ENCODE measurements at places on chromosomes 2 and 18.

GRCh38 chr2:84460670-84461069 is 1.6 kb upstream of the SUCLG1 start:
- no peak for DNase-seq

DNA sequence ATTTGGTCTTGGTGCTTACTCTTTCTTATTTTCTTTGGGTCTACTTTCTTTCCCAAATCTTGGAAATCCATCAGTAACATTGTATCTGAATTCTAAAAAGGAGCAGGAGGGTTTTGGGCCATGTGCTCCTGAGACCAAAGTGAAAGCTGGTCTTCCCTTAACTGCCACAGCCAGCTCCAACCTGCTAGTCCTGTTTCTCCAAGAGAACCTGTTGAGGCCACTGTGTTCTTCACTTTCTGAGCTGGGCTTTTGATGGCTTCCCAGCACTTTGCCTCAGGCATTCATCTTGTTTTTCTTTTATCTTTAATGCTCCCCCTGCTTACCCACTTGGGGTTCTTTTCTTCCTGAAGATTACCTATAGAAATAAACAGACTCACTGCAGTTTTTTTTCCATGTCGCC is 53.3 kb downstream of the ARHGAP28 start:
- no peak for DNase-seq

- DNase-seq = no peak
Observed at GRCh38 chr2:2512931-2513330, 181.9 kb upstream of the MYT1L start.

DNA sequence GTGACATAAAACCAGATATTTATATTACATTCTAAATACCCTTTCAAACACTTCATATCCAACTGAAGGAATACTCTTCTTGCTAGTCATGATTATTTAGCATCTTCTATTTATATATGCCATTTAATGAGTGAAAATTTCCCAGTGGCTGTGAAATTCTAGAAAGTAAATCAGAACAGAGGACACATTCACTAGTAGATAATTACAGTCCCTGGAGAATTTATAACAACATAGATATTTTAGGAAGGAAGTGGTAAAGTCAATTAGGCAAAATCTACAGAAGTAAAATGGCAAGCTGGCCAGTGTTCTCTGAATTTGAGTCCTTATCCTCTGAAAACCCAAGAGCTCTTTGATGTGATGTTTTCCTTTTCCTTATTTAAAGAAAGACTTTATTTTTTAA is 121.8 kb downstream of the PMAIP1 start:
- DNase-seq = no peak

GRCh38 chr2:18566145-18566769 is 5.8 kb upstream of the RDH14 start:
- DNase-seq = no peak

- DNase-seq = no peak
Observed at GRCh38 chr18:60894254-60894945, 438.8 kb upstream of the CDH20 start.

DNA sequence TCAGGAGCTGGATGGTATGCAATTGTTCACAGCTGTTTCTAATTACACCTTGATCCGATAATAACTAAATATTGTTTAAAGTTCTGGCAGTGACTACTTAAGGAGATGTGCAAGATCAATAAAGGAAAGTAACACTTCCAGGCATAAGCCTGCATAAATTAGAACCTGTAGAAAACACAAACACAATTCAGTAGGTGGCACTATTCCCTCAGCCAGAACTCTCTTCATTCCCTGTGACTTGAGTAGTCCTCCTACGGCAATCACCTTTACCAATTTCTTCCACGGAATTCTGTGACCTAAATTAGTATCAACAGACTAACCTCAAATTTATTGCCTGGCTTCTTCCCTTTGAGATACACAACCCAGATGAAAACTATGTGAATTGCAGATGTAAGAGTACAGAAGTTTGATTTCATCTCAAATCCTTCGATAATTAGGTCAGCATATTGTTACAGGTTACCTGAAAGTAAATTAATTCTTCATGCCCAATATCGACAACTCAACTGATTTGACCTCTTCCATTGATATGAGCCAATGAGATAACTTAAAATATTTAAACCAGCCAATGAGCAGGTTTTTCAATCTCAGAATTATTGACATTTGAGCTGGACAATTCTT is 137.8 kb downstream of the PID1 start:
- DNase-seq = no peak

- no peak for DNase-seq
Observed at GRCh38 chr2:36805635-36806224, 109.2 kb downstream of the VIT start.

DNA sequence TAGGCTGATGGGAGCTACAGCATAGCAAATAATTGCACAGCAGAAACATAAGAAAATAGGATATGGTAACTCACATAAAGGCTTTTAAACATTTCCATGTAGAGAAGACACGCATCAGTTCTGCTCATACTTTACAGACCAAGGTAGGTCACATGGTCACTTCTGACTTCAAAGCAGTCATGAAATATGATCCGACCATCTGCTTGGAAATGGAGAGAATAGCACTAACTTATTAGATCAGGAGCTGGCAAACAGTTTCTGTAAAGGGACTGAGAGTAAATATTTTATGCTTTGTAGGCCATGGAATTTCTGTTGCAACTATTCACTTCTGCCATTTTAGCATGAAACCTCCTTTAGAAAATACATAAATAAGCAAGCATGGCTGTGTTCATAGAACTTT is 936.6 kb upstream of the FANCL start:
- no peak for DNase-seq

- no peak for DNase-seq
Observed at GRCh38 chr18:79595876-79596374, 83.7 kb upstream of the CTDP1 start.

- DNase-seq = no peak
Observed at GRCh38 chr18:5466256-5466655, 77.5 kb downstream of the EPB41L3 start.

GRCh38 chr18:50083708-50084107 is 111.2 kb downstream of the MYO5B start:
- no peak for DNase-seq

- no peak for DNase-seq
Observed at GRCh38 chr2:196012314-196012713, 56.3 kb downstream of the DNAH7 start.

- no peak for DNase-seq
Observed at GRCh38 chr2:57850415-57851130, 196.0 kb upstream of the VRK2 start.

- DNase-seq = no peak
Observed at GRCh38 chr2:232835687-232836208, 34.3 kb upstream of the SNORC start.

DNA sequence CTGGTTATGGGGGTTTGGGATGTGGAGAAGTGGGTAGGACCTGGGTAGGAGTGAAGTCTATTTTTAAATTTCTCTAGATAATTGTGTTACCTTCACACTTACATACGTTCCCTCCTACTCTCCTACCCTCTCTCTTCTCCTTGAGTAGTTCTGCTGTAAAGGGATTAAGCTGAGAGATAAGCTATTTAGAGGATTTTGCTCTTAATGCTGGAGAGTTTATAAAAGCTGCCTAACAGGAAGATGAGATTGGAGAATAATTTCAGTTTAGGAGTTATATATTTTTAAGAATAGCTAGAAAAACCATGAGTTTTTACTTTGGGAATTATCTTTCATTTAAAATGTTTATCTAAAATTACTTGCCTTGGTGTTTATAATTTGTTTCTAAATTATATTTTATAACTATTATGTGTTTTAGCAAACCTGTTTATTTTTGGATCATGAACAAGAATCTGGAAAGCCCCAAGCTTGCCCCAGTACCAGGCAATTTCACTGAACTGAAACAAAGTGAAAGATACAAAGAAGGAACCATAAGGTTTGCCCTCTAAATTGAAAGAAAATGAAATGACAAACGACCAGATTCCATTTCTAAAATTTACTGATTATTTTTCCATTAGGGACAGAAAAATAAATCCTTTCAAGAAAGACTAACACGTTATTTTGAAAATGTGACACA is 101.5 kb downstream of the ZNF532 start:
- DNase-seq = no peak

- no peak for DNase-seq
Observed at GRCh38 chr2:172896661-172897081, 161.0 kb downstream of the RAPGEF4 start.

DNA sequence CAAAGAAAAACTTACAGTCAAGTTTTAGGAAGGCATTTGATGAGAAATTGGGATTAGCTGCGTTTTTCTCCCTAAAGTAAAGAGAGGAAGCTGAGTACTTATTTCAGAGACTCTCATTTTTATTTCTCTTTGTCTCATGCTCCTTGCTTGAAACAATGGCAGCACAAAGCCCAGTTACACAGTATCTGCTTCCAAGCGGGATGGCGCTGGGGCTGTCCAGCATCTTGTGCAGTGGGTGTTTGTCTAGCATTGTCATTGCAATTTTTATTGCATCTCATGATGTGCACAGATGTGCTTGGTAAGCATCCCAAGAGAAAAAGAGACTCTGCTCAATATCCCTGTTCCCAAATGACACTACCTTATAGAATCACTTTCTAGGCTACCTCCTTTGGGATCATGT is 102.8 kb upstream of the ZNF521 start:
- DNase-seq = no peak

DNA sequence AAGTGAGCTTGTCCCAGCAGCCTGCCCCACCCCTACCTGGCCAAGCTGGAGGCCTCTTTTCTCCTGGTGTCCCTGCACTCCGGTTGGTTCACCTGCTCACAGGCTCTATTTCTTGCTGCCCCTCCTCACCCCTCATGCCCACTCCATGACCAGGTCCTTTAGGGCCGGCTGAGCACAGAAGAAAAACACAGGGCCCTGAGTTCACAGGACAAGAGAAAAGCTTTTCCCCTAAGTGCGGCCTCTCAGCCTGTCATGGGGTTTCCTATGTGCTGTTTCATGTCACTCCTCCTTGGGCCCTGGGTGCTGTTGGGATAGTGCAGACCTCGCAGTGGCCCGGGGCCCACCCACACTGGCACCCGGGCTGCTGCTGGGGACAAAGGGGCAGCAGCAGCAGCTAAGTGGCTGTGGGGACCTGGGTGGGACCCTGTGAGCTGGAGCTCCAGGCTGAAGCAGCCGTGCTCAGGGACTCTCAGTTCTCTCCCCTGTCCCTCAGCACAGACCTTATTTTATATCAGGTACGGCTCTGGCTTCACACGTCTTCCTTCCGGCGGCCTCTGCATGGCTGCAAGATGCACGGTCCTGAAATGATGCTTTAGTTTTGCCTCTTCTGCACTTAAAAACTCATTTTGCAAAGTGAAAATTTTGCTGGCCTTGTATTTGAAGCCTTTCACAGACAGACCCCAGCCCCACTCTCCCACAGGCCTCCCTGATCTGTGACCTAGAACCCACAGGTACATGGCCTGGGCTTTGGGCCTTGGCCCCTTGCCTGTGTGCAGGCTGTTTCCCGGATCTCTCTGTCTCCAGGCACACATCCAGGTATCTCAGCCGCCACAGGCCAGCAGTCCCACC is 71.8 kb downstream of the SH3RF3 start:
- DNase-seq = no peak

DNA sequence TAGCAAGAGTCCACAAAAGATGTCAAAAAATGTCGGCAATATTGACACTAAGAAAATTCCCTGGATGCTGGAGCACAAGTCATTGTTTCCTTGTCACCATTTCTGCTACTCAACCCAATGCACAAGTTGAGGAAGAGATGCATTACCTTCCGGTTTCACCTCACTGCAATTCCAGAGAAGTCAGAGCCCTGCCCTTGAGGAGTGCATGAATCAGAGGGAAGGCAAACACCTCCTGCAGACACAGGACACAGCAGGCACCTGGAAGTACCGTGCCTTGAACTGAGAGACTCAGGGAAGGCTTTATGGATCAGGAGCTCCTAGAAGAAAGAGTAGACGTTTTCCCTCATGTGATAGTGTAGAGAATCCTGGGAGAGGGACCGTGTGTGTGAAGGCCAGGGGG is 62.7 kb upstream of the ARL4C start:
- no peak for DNase-seq

GRCh38 chr2:17752892-17753802 is 463 bp downstream of the SMC6 start:
- DNase-seq = peak; percentile 4

DNA sequence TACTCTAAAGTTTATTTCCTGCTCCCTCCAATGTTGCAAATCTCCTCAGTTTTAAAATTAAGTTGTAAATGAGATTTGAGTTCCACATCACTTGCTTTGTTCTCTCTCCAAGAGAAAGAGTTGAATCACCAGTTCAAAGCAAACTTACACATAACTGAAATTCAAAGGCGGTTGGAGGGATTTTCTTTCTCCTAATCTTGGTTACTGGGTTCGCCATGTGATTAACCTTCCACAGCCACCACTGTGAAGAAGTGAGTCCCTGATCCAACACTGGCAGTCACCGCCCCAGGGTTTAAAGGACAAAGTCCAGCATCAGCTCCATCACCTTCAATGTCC is 247.1 kb downstream of the MYCN start:
- no peak for DNase-seq

- DNase-seq = no peak
Observed at GRCh38 chr2:5495586-5495985, 196.6 kb upstream of the SOX11 start.

GRCh38 chr2:151381266-151381665 is 23.9 kb downstream of the TNFAIP6 start:
- DNase-seq = no peak

DNA sequence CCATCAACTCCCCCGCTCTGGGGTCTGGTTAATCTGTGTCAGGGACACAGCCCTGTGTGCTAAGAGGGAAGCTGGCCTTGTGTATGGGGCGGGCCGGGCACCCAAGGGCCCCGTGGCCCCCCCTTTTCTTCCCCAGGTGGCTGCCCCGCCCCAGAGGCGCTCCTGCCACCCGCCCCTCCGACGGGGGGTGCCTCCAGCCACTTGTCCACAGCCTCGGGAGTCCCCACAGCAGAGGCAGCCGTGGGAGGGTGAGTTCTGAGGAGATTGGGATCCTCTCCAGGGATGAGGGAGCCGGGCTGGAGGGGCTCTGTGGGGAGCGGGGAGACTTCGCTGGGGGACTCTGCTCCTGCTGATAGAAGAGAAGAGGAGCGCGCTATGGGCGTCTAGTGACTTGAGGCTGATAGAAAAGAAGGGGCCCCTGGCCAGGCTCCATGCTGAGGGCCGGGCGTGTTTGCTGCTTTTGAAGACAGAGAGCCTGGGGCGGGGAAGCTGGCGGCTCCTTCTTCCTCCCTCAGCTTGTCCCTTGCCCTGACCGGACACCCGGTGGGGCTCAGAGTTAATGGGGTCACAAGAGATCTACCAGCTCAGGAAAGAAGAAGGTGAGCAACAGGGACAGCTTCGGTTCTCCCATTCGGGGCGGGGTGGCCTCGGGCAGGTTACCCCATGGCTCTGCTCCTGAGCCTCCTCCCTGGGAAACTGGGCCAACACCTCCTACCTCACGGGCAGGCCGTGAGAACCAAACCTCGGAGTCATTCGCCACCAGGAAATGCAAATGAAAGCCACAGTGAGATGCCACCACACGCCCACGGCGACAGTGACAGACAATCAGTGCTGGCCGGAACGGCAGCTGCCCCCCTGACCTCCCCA is 89.4 kb upstream of the TAF1B start:
- no peak for DNase-seq

- DNase-seq = no peak
Observed at GRCh38 chr2:233288663-233289062, 19.0 kb upstream of the SAG start.

- DNase-seq = no peak
Observed at GRCh38 chr2:203812294-203813221, 55.0 kb upstream of the CTLA4 start.

GRCh38 chr18:48636436-48636835 is 97.6 kb downstream of the CTIF start:
- DNase-seq = no peak
